ENCODE measurements at places on chromosomes 6 and 20. TPM values are rescaled to one million over a fixed set of nuclear protein-coding genes. Genes with fewer than 3 reads are reported as not detected.

The AVP gene
- not detected for total RNA-seq

DNA sequence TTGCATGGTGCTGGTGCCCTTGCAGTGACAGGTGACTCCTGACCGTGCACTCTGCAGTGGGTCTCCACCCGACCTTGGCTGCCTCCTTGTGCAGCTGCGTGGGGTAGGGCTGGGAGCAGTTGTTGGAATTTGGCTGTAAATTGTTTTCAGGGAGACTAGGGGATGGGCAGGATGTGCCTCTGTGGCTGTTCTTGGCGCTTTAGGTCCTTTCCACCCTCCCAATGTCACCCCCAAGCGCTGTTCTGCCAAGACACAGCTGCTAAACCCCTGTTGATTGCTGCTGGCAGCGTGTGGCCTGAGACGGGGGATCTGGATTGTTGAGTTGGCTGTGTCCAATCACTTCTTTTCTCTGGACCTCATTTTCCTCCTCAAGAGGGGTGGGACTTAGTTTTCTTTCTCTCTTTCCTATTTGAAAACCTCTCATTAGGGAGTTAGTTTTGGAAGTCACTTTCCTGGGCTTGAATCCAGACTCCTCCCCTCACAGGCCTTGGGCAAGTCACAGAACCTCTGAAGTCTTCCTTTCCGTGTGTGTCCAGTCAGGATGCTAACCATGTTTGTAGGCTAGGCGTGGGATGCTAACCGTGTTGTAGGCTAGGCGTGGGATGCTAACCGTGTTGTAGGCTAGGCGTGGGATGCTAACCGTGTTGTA is 8.5 kb downstream of the IGF2R start:
- H3K36me3 ChIP-seq: no peaks in the 10 kb centered on the region
- H3K4me3 ChIP-seq: no peak overlapping the region
- no peaks in the 10 kb centered on the region for H3K27me3 ChIP-seq
- DNase-seq: no peak
- peak overlapping the region; percentile 73 for H3K27ac ChIP-seq

DNA sequence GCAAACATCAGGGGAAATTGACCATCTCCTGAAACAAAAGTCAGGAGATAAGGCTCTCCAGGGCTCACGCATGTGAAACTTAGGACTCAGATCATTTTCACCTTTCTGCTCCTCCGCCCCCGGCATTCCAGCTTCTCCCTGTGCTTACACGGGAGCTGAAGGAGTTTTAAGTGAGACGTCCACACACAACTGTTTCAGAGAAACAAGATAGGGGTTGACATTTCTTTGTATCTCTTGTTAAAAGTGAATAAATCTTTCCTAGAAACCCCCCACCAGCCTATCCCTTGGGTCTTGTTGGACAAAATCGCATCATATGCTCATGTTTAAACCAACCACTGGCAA is 46.1 kb downstream of the FAM50B start:
- H3K4me1 ChIP-seq: no peaks in the 10 kb centered on the region
- no peak overlapping the region for H3K27ac ChIP-seq
- H3K27me3 ChIP-seq: no peaks in the 10 kb centered on the region
- no peak overlapping the region for H3K4me3 ChIP-seq
- DNase-seq: no peak

- H3K4me3 ChIP-seq: no peak overlapping the region
- H3K27ac ChIP-seq: no peak overlapping the region
- H3K36me3 ChIP-seq: no peaks in the 10 kb centered on the region
- no peaks in the 10 kb centered on the region for H3K27me3 ChIP-seq
- no peaks in the 10 kb centered on the region for H3K4me1 ChIP-seq
Observed at GRCh38 chr6:79152269-79152737, 74.2 kb upstream of the PHIP start.

GRCh38 chr6:135866445-135867123 is 15.1 kb downstream of the PDE7B start:
- H3K4me3 ChIP-seq: no peak overlapping the region
- no peak for DNase-seq
- no peak overlapping the region for H3K27ac ChIP-seq
- H3K4me1 ChIP-seq: no peaks in the 10 kb centered on the region
- H3K27me3 ChIP-seq: no peaks in the 10 kb centered on the region

DNA sequence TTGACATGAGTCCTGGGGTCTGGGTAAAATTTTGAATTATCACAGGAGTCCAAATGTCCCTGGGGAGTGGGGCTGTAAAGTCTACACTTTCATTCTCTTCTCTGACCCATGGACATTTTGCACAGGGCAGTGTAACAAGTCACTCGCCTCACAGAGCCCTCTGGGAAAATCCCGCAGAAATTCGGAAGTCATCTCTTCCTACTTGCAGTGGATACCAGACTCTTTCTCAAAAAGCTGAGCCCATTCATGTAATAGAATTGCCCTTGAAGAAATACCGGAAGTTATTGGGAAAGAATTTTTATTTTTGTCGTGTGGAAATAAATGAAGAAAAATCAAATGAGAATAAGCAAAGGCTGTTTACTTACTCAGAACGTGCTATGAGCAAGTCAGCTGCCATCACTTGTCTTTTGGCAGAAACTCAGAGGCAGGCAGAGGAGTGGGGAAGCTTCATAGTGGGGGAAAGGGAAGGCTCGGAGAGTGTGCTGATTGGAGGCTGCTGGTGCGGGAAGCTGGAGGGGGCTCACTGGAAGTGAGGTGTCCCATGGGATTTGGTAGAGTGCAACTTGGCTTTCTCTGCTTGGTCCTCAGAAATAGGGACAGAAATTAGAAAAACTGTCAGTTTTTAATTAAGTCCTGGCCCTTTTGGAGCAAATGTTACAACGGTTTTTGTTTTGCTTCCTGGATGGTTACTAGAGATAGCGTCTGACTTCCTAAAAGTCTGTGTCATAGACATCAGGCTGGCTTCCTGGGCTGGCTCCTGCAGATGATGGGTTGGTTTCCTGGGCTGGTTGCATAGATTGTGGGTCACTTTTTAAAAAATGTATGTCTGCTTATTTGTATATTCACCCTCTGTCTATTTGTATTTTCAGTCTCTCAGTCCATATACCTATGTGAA is 79.8 kb upstream of the EEF1E1 start:
- no peak for DNase-seq
- no peak overlapping the region for H3K4me3 ChIP-seq
- no peak overlapping the region for H3K27ac ChIP-seq
- no peaks in the 10 kb centered on the region for H3K4me1 ChIP-seq

- no peak overlapping the region for H3K4me3 ChIP-seq
- no peak overlapping the region for H3K27ac ChIP-seq
- DNase-seq: no peak
- no peaks in the 10 kb centered on the region for H3K27me3 ChIP-seq
- peaks cover 7% of the 10 kb centered on the region for H3K36me3 ChIP-seq
Observed at GRCh38 chr20:5770987-5771318, 20.8 kb downstream of the SHLD1 start.

The FUCA2 gene
- 17.3 TPM for total RNA-seq

- no peaks in the 10 kb centered on the region for H3K4me1 ChIP-seq
- H3K4me3 ChIP-seq: no peak overlapping the region
- no peak overlapping the region for H3K27ac ChIP-seq
- H3K36me3 ChIP-seq: no peaks in the 10 kb centered on the region
Observed at GRCh38 chr6:142855893-142856623, 88.9 kb downstream of the HIVEP2 start.

The SLC12A5 gene
- not detected for total RNA-seq

GRCh38 chr6:11092668-11093375 is 812 bp upstream of the SMIM13 start:
- H3K4me1 ChIP-seq: no peaks in the 10 kb centered on the region
- H3K27me3 ChIP-seq: no peaks in the 10 kb centered on the region
- H3K4me3 ChIP-seq: peak overlapping the region; percentile 88
- DNase-seq: no peak

GRCh38 chr6:161166176-161166575 is 107.7 kb downstream of the AGPAT4 start:
- no peak overlapping the region for H3K27ac ChIP-seq
- H3K36me3 ChIP-seq: no peaks in the 10 kb centered on the region
- no peaks in the 10 kb centered on the region for H3K4me1 ChIP-seq

DNA sequence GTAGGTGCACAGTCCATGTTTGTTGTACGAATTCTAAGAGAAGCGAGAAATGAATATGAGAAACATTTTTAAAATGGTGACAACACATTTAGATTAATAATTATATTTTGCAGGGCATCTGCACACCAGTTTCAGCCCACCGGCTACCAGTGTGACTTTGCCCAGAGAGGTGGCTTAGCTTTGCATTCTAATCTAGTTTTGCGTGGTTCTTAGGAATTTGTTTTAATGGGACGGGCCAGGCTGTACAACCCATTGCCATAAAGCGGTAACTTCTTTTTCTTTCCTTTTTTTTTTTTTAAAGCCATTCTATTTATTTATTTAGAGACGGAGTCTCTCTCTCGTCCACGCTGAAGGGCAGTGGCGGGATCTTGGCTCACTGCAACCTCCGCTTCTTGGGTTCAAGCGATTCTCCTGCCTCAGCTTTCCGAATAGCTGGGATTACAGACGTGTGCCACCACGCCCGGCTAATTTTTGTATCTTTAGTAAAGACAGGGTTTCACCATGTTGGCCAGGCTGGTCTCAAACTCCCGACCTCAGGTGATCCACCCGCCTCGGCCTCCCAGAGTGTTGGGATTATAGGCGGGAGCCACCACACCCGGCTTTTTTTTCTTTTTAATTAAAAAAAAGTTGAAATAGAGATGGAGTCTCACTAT is 829 bp downstream of the MANBAL start:
- peak overlapping the region; percentile 89 for H3K4me3 ChIP-seq
- H3K27me3 ChIP-seq: no peaks in the 10 kb centered on the region

GRCh38 chr6:7770111-7770510 is 44.2 kb downstream of the BMP6 start:
- H3K4me3 ChIP-seq: no peak overlapping the region
- H3K27ac ChIP-seq: no peak overlapping the region
- no peaks in the 10 kb centered on the region for H3K36me3 ChIP-seq
- DNase-seq: no peak

- H3K36me3 ChIP-seq: no peaks in the 10 kb centered on the region
- DNase-seq: no peak
- H3K4me1 ChIP-seq: peaks cover 30% of the 10 kb centered on the region
- no peak overlapping the region for H3K4me3 ChIP-seq
Observed at GRCh38 chr6:11428371-11428770, 109.2 kb upstream of the TMEM170B start.

DNA sequence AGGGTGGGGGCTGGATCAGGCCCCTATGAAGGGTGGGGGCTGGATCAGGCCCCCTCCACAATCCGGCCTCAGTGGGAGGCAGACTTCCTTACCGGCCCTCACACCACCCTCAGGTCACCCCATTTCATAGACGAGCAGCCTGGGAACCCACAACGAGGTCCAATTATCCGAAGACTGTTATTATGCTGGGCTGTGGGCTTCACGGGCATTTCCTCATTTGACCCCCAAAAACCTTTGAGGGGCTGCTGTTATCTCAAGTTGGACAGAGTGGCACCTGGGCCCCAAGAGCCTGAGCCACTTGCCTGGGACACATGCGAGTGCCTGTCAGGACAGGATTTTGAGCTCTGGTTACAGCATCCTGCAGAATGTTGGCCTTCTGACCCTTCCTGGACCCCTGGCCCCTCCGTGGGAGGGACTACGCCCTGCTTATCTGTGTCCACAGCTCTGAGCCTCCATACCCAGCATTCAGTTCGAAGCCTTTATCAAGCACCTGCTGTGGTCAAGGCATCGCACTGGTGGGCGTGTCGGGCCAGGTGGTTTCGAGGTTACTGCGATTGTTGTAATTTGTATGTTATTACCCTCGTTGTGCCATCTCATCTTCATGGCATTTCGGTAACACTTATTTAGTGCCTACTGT is 34.5 kb upstream of the PCMTD2 start:
- no peak for DNase-seq
- H3K27ac ChIP-seq: no peak overlapping the region

- no peak for DNase-seq
- H3K27me3 ChIP-seq: no peaks in the 10 kb centered on the region
- H3K4me3 ChIP-seq: no peak overlapping the region
Observed at GRCh38 chr20:35443003-35443402, 5.0 kb upstream of the GDF5 start.

DNA sequence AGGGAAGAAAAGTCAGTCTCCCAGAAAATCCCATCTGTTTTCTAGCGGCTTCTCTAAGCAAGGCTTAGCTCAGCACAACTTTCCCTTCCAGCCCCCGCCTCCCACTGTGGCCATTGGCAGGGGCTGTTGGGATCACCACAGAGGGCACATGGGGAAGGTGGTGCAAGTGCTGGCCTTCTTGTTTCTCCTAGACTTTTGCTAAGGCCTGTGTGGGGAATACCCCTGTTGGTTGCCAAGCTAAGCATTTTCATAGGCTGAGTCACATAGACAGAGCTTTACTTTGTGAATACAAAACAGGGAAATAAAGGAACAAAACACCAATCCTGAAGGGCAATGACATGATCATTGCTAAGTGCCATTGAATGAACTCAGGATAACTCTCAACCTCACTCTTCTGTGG is 32.4 kb upstream of the TIAM2 start:
- no peaks in the 10 kb centered on the region for H3K27me3 ChIP-seq
- H3K36me3 ChIP-seq: peaks cover 11% of the 10 kb centered on the region

The SIRPG gene
- not detected for total RNA-seq

- DNase-seq: no peak
- no peaks in the 10 kb centered on the region for H3K27me3 ChIP-seq
- H3K4me3 ChIP-seq: no peak overlapping the region
- no peaks in the 10 kb centered on the region for H3K4me1 ChIP-seq
- H3K36me3 ChIP-seq: no peaks in the 10 kb centered on the region
- no peak overlapping the region for H3K27ac ChIP-seq
Observed at GRCh38 chr6:131739136-131739535, 28.3 kb upstream of the CTAGE9 start.

The OTOR gene
- not detected for total RNA-seq

DNA sequence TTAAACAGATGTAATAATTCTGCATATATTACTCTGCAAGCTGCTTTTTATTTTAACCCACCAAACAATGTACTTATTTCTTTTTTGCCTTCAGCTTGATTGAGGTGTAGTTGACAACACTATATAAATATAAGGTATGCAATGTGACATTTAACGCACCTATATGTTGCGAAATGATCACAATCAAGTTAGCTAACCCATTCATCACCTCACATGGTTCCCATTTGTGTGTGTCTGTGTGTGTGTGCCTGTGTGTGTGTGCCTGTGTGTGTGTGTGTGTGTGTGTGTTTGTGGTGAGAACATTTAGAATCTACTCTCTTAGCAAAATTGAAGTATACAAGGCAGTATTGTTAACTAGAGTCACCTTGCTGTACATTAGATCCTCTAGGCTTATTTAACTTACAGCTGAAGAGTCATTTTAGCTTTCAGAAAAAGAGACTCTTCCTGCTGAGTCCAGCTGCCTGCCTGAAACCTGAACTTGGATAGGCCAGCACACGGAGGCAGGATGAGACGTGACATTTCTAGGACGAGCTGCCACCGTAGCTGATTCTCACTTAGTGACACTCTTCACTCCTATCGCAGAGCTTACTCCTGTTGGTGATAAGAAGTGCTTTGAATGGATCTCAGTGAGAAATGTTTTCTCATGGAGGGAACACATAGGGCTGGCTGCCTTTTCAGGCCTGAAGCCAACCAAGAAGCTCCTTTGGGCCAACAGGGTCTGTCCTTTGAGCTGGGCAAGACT is 126.5 kb upstream of the RIPOR2 start:
- no peaks in the 10 kb centered on the region for H3K4me1 ChIP-seq
- no peaks in the 10 kb centered on the region for H3K36me3 ChIP-seq
- no peak for DNase-seq
- no peak overlapping the region for H3K4me3 ChIP-seq

The OR2H2 gene
- not detected for total RNA-seq

Measured in right atrium auricular region (tissue), 2 donors.